Ureter (tissue), 1 donor: ENCODE measurements at places on chromosomes 5 and 9. TPM values are rescaled to one million over a fixed set of nuclear protein-coding genes. Genes with fewer than 3 reads are reported as not detected.

Gene PCDHB13
- 6.2 TPM for total RNA-seq

- DNase-seq = no peak
Observed at GRCh38 chr5:100448111-100448528, 87.1 kb upstream of the FAM174A start.

Gene NR2F1-AS1
- total RNA-seq = 18.8 TPM

Gene SLC1A3
- total RNA-seq = 33.4 TPM

Gene TMC1
- 3.5 TPM for total RNA-seq

Gene GRM6
- total RNA-seq = not detected

DNA sequence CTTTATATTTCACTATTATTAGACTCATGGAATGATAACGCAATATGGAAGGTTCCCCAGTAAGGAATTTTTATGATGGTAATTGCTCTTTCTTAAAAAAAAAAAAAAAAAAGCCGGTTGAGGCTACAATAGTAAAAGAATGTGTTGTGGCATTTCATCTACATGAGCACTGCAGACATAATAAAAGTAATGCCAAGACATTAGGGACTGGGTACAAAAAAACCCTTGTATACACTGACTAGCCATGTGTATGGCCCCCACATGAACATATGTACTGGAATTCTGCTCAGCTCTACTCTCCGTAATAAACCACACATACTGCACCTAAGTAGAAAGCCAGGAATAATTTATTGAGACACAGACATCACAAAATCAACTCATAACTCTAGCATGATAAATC, 218.4 kb downstream of the ADAMTS6 start:
- DNase-seq = no peak

Gene BTNL8
- total RNA-seq = not detected

Gene CENPP
- total RNA-seq = 10.6 TPM

Gene PRRX2
- 6.5 TPM for total RNA-seq

DNA sequence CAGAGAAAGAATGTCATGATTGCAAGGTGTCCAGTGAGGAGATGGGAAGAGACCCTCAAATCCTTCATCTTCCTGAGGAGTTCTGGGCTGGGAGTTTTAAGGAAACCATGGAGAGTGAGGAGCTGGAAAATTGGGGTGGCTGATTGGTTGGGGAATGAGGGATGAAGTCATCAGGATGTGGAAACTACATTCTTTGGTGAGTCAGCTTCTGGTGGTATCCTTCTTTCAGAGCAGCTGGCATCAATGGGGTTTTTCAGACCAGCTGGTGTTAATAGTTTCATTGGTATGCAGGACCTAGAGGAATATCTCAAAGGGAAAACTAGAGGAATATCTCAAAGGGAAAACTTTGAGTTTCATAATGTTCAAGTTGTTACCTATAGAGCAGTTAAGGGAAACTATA, 45.2 kb downstream of the RNF180 start:
- no peak for DNase-seq

DNA sequence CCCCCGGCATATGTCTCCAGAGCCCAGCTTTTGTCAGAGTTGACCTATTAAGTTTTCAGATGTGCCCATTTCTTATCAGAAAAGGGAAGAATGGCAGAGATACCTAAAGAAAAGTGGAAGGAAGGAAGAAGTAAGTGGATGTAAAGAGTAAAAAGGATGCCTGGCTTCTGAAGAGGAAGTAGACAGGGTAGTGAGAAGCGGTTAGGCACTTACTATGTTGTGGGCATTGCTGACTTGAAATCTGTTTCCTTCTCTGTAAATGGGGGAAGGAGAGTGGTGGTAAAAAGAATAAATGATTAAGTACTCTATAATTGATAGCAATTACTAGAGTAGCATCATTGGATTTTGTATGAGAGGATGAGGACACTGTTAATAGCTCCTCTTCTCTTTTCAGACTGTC, 9.9 kb downstream of the ANP32B start:
- DNase-seq = no peak

DNA sequence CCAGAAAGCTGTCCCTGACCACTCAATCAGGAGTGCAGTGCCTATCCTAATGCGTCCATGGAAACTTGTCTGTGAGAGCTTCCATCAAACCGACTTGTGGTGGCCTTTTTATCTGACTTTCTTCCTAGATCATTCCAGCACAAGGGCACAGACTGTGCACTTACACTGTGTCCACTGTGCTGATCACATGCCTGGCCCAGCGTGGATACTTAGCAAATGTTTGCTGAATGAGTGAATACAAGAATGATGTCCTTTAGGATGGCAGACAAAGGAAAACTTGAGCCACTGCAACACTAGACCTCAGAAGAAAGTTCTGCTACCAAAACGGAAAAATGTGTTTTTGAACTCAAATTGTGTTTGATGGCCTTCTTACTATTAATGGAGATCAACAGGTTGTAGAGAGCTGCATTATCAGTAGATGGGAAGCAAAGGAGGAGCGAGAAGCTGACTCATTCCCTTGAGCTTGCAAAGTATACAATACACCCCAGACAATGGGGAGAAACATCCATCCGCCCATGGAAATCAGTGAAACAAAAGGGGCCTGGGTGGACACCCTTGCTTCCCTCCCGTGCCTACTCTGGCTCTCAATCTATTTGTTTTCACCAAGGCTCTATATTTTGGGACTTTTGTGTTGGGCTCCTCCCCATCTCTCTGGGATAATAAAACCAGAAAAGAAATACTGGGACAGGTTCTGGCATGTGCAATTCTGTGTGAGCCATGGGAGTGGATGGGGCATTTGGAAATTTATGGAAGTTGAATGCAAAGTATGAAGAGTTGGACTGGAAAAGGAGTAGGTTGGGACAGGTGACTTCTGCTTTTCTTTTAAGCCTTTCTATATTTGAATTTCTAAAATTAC, 76.2 kb upstream of the ZFAND5 start:
- no peak for DNase-seq

GRCh38 chr5:160021831-160022446, 13.0 kb downstream of the TTC1 start:
- peak; percentile 66 for DNase-seq

GRCh38 chr9:99143655-99144054, 38.7 kb downstream of the TGFBR1 start:
- no peak for DNase-seq
